NCI-H82 (cell line): ENCODE measurements at places on chromosomes 12 and 14.

GRCh38 chr12:74539765-74540526, 2.3 kb downstream of the ATXN7L3B start:
- DNase-seq, result peak; percentile 25

- DNase-seq, result no peak
These were observed 26.8 kb upstream of the BDKRB2 start for GRCh38 chr14:96177766-96178375.

- no peak for DNase-seq
These were observed 262.5 kb upstream of the CAND1 start for GRCh38 chr12:67006610-67007009.

DNA sequence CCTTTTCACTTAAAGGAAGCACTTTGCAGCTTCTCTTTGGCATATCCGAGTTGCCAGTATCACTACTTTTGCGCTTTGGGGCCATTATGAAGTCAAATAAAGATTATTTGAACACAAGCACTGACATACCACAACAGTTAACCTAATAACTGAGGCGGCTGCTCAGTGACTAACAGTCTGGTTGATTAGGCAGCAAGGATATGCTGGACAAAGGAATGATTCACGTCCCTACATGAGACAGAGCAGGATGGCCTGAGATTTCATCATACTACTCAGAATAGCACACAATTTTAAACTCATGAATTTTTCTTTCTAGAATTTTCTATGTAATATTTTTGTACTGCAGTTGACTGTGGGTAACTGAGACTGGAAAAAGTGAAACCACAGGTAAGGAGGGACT, 56.9 kb upstream of the E2F7 start:
- no peak for DNase-seq

DNA sequence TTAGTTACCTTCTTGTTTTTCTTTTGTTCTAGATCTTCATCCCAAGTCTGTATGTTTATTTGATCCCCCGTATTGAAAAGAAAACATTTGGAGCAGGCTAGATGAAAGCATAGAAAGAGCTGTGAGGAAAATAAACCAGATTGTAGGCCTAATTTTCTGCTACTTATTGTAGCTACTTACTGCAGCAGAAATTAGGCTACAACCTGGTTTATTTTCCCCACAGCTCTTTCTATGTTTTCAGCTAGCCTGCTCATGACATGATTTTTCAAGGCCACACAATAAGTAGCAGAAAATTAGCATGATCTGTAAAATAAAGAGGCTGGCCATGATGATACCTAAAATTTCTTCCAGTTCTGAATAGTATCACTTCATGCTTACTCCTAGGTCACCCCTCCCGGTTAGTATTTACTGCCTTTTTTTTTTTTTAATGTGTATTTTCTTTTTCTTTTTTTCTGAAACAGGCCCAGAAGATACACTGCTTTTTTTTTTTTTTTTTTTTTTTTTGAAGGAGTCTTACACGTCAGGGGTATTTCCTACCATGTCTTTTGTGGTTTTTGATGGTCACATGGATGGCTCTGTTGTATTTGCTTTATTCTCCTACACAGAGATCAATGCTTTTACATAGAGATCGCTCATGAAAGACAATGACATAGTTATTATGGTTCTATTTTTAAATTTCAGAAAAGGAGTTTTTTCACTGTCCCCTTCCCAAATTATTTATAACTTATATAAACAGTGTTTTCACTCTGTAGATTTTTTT, 32.3 kb downstream of the BHLHE41 start:
- DNase-seq, result no peak

- DNase-seq, result no peak
These were observed 1.5 kb upstream of the HOXC13 start for GRCh38 chr12:53937099-53937498.

DNA sequence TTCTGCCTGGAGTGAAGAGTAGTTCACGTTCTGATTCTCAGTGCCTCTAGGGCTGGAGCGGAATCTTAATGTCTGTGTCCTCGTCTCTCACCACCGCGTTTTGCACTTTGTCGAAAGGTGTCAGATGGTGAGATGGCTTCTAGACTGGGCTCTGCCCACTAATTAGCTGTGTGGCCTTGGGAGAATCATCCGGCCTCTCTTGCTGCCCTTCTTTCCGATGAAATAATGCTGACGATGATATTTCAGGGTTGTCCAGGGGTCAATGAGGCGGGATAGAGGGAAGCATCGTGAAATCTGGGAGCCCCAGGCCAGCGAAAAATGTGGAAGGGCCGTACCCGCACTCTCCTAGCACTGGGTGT, 811 bp upstream of the GALNT16 start:
- no peak for DNase-seq

DNA sequence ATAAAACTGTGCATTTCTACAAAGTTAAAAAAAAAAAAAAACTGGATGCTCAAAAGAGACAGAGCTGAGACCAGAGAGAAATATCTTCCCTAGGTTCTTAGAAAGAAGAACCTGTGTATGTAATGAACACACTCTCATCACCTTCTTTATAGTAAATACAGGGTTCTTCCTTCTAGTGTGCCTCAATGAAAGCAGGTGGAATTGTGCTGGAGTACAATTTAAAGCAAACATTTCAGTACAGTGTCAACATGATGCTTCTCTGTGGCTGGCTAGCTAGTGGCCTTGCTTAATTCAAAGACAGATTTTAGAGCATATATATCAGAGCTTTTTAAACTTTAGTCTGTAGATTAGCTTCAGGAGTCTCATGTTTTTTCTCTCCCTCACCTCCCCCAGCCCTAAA, 249.8 kb upstream of the ARHGAP5 start:
- no peak for DNase-seq

DNA sequence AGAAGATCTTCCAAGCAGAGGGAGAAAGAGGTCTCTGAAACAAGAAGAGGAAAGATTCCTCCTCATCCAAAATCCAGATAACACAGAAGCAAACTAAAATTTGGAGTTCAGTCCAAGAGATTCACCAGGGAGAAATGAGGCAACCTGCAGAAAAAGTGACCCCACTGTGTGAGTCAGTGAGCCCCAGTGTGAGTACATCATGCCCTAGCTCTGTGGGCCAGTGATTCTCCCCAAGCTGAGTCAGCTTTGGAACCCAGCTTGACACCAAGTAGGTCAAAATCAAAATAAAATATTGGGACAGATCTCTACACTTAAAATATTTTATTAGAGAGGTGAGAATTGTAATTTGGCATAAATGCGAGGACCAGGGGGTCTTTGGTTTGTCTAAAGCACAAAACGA, 17.2 kb downstream of the CLEC2B start:
- no peak for DNase-seq

GRCh38 chr12:45794422-45794821, 64.9 kb downstream of the ARID2 start:
- no peak for DNase-seq

DNA sequence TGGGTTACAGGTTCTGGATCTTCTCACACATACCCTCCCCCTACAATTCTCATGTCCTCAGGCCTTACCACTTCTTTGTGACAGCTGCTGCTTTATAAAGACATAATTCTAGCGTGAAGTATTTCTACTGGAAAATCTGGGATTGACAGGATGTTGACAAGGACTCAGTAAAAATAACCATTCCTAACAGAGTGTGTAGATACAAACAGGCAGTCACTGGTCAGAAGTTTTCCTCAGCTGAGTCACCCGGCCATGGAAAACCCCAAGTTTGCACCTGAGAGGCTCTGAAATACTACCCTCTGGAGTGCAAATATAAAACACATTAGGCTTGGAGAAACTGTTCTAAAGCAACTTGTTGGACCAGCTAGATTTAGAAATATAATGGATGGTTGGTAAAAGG, 54.4 kb downstream of the SPPL3 start:
- no peak for DNase-seq

- DNase-seq, result peak; percentile 90
These were observed 966.2 kb downstream of the NRXN3 start for GRCh38 chr14:79136071-79137044.

GRCh38 chr14:22536853-22537338, 52.1 kb downstream of the DAD1 start:
- DNase-seq, result no peak

DNA sequence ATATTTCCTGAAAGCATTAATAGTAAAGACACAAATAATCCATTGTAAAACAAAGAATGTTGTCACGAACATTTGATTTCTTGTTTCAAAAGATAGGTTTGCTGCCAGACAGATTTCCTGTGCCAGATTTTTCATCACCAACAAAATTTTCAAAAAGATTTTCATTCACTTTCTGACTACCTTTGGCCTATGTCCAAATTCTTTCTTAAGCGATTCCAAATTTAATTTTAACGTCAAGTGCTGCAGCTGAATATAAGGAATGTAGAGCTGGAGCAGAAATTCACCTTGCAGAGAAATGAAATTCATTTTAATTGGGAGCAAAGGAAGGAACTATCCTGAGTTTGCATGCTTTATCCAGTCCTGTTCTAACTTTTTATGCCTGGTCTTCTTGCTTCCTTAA, 277.4 kb downstream of the CCER1 start:
- no peak for DNase-seq
